ENCODE measurements at places on chromosomes 7 and 10.

GRCh38 chr7:152180587-152180986, 155.1 kb downstream of the GALNT11 start:
- DNase-seq = no peak

- DNase-seq = no peak
These were observed 801.2 kb upstream of the ZWINT start for GRCh38 chr10:57162231-57162630.

GRCh38 chr10:119209035-119209735, 1.8 kb downstream of the GRK5 start:
- DNase-seq = no peak

DNA sequence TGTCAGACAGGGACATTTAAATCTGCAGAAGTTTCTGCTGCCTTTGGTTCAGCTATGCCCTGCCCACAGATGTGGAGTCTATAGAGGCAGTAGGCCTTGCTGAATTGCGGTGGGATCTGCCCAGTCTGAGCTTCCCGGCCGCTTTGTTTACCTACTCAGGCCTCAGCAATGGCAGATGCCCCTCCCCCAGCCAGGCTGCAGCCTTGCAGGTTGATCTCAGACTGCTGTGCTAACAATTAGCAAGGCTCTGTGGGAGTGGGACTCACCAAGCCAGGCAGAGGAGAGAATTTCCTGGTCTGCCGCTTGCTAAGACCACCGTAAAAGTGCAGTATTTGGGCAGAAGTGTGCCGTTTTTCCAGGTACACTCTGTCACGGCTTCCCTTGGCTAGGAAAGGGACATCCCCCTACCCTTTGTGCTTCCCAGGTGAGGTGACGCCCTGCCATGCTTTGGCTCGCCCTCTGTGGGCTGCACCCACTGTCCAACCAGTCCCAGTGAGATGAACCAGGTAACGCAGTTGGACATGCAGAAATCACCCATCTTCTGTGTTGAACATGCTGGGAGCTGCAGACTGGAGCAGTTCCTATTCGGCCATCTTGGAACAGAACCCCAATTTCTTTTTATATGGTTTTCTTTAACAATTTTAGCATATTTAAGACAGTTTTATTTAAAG, 28.4 kb upstream of the VWDE start:
- DNase-seq = peak; percentile 73

- DNase-seq = no peak
These were observed 102.4 kb downstream of the EGFR start for GRCh38 chr7:55121249-55121648.

- no peak for DNase-seq
These were observed 182.1 kb downstream of the PFKFB3 start for GRCh38 chr10:6384847-6385246.

GRCh38 chr7:66628361-66629221, at the start of gene KCTD7:
Gene KCTD7, plus strand, starts transcription at chr7:66628881. Its CDS starts 184 bp downstream, at chr7:66629065.
- DNase-seq = peak; percentile 98

- no peak for DNase-seq
These were observed 8.2 kb downstream of the CLDN12 start for GRCh38 chr7:90411510-90411909.

DNA sequence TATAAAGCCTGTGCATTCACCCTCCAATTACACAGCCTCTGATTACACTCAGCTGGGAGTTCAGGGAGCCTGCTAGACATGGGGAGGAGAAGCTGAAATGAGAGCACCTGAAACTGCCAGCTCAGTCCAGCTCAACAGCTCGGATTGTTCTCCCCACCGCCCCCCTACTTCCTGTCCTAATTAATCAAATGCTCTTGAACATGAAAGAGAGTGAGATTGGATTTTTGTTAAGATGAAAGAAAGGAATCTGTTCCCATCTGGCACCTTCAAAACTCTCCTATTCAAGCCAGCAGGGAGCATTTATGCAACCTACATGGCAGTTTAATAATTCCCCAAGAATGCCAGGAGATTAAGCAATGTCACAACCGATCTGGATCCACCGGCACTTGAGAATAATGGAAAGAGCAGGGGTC, 98.0 kb downstream of the NPSR1 start:
- DNase-seq = no peak

- DNase-seq = no peak
These were observed 232.0 kb downstream of the VTI1A start for GRCh38 chr10:112678987-112679386.

DNA sequence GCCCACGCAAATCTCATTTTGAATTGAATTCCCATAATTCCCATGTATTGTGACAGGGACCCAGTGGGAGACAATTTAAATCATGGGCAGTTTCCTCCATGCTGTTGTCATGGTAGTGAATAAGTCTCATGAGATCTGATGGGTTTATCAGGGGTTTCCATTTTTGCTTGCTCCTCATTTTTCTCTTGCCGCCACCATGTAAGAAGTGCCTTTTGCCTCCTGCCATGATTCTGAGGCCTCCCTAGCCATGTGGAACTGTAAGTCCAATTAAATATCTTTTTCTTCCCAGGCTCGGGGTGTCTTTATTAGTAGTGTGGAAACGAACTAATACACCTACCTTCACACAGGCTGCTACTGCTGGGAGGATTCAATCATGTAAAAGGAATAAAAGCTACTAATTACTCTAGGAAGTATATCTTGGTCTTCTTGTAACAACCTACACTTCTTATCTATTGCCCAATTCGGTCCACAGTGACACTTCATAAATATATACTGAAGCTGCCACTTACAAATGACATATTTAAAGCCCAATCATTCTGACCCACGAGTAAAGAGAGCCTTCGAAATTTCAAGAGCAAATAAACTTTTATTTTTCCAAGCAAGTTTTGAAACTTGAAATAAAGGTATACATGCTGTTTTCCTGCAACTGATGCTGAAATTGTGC, 100.3 kb upstream of the ASAH2 start:
- no peak for DNase-seq

GRCh38 chr10:6650586-6650985, 70.5 kb upstream of the PRKCQ start:
- no peak for DNase-seq

- peak; percentile 27 for DNase-seq
These were observed 19.1 kb upstream of the VWDE start for GRCh38 chr7:12422554-12423320.
